ENCODE measurements at places on chromosomes 1 and 21.

DNA sequence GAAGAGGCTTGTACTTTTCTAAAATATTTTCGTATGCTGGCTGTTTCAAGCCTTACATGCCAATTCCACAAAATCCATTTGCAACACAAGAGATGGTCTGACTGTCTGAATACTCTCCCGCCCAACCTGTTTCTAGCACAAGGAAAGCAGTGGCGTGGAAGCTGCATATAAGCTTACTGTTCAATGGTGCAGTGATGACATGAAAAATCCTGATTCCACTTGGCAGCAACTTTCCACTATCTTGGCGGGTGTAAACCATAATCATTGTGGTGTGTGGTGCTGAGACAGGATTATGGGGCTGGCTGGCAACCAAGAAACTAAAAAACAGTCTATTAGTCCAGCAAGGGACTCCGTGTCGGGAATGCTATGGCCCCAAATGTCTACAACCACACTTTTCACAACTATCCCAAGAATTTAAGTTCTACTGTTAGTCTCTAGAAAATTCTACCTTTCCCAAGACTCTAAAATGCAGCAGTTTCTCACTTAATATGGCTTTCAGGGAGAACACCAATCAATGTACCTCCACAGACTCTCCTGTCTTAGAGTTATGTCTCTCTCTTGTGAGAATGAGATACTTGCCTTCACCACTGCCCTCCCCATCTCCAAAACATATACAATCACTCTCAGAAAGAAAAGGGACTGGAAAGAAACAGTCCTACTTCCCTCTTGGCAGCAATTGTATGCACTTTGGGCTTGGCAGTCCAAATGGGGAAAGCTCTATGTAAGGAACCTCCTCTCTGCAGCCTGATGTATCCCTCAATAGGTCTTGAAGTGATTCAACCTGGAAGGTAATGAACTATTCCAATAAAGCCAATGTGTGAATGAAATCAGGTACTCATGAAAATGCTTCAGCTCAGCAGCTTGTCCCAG, 9.5 kb downstream of the COLGALT2 start:
- no peak for DNase-seq

- DNase-seq: no peak
Observed at GRCh38 chr21:16912075-16912474, 600.8 kb upstream of the CXADR start.

DNA sequence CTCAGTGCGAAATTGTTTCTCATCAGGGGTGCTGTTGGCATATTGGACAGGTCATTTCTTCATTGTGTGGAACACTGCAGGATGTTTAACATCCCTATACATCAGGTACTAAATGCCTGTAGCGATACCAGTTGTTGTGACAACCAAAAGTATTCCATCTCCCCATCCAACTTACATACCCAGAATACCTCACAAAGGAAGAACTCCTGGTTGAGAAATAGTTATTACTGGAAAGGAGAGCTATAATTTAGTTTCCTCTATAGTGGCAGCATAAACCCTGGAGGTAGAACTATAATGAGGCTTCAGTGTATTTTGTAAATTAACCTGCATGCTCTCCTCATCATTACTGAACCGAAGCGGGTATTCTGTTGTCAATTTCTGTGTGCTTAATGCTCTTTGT, 45.1 kb downstream of the IVNS1ABP start:
- DNase-seq: no peak

DNA sequence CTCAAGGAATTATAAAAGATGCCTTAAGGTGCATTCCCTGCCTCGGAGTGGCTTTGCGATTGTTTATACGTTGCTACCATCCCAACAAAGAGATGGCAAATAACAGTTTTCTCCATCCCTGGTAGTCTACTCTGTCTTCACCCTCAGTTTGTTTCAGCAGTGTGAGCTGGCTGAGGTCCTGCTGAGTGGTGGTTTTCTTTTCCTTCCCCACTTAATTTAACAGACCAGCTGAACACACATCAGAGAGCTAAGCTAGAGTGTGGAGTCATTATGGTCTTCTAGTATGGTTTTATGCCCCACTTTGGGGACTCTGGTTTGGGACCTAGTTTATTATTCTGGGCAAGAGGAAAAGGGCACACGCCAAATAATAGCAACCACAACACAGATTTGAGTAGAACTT, 2.2 kb downstream of the PIGV start:
- DNase-seq: no peak

- DNase-seq: no peak
Observed at GRCh38 chr1:36765785-36766300, 268.5 kb downstream of the GRIK3 start.

DNA sequence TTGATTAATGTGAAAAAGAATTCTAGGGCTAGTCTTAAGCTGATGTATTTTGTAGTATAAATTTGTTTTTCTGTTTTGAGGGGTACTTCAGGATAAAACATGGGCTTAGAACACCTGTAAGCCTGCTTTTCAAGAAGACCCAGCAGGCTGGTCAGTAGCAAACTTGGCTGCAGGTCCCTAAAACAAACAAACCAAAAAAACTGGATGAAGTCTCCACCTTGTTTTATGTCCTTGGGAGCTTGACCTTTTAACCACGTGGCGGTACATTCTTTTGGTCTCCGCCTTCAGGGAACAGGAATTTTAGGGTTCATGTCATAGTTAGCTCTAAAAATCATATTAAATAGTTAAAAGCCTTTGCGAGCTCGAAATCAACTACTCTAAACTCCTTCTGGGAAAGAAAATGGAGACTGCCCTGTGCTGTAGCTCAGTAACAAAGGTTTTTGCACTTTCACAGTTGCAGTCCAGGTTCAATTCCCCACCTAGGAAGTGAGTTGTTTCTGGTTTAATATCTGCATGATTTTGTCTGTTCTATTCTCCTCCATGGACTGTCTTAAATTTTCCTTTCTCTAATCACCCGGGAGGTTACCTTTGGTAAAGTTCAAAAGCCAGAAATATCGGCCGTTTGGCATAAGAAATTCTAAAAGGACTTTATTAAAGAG, 18.6 kb downstream of the PRDX6 start:
- no peak for DNase-seq

GRCh38 chr1:62530516-62531154, 66.7 kb upstream of the ANGPTL3 start:
- no peak for DNase-seq

- DNase-seq: no peak
Observed at GRCh38 chr1:44059664-44060355, 28.5 kb upstream of the SLC6A9 start.

GRCh38 chr1:8024329-8024728, 1.8 kb downstream of the ERRFI1 start:
- no peak for DNase-seq
